ENCODE measurements at places on chromosomes 1 and 21. TPM values are rescaled to one million over a fixed set of nuclear protein-coding genes. Genes with fewer than 3 reads are reported as not detected.

Gene CFHR5
- total RNA-seq = not detected

Gene DCST1
- total RNA-seq = not detected

Gene JMJD4
- total RNA-seq = 20.4 TPM

- no peak for DNase-seq
Observed at GRCh38 chr1:198597690-198598430, 41.0 kb upstream of the PTPRC start.

DNA sequence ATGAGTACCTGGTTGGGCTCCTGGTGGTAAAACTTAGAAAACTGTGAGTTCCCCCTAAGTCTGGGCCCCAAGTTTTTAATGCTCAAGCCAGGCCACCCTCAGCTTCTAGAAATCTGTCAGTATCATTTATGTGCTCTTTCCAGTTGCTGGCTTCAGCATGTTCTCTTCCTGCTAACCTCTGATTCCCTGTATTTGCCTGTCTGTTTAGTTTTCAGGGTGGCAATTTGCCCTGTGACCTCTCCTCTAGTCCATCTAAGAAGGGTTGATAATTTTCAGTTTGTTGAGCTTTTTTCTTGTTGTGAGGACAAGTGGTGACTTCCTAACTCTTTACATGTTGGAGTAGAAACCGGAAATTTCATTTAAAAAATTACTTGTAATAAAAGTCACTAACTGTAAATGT, 16.0 kb upstream of the S100A10 start:
- no peak for DNase-seq

- no peak for DNase-seq
Observed at GRCh38 chr1:59409549-59409948, 112.7 kb downstream of the FGGY start.

GRCh38 chr21:15192243-15192642, 127.4 kb upstream of the NRIP1 start:
- DNase-seq = no peak

Gene FMOD
- not detected for total RNA-seq

GRCh38 chr21:16742131-16742641, 770.7 kb upstream of the CXADR start:
- DNase-seq = no peak

Gene CSF3R
- total RNA-seq = 0.17 TPM

GRCh38 chr1:39214998-39215873, 10.7 kb downstream of the MACF1 start:
- peak; percentile 48 for DNase-seq

GRCh38 chr1:19462781-19463503, 22.4 kb downstream of the CAPZB start:
- peak; percentile 68 for DNase-seq

DNA sequence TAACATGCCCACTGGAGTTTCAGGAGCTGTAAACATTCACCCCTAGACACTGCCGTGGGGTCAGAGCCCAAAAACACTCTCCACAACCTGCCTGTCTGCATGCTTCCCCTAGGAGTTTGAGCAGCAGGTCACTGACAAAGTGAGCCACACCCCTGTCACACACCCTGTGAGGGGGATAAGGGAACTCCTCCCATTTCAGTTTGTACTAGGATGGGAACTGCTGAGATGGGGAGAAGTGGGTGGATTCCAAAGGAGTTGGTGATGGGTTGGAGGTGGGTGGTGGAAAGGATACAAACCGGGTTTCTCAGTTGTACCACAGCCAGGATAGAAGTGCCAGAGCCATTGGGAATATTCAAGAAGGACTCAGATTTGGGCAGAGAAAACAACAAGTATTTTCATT, 140.2 kb downstream of the MIS18A start:
- DNase-seq = no peak

DNA sequence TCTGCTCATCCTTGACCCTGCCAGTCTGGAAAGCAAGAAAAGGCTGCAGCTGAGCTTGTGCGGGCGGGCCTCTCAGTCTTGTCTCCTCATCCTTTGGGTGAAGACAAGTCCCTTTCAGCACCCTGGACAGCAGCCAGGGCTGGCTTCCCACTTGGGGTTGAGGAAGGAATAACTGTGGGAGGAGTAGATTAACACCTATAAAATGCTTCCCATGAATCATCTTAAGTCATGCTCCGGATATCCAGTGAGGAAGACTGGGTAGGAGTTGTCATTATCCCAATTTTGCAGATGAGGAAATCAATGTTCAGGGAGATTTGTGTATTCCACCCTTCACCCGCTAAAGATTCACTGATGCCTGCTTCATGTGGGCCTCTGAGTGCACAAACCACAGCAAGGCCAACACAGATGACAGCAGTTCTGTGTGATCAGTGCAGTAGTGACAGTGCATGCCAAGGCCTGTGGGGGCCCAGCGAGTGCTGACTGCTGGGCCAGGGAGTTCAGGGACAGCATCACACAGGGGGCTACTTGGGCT, 20.1 kb upstream of the COL16A1 start:
- DNase-seq = peak; percentile 71

DNA sequence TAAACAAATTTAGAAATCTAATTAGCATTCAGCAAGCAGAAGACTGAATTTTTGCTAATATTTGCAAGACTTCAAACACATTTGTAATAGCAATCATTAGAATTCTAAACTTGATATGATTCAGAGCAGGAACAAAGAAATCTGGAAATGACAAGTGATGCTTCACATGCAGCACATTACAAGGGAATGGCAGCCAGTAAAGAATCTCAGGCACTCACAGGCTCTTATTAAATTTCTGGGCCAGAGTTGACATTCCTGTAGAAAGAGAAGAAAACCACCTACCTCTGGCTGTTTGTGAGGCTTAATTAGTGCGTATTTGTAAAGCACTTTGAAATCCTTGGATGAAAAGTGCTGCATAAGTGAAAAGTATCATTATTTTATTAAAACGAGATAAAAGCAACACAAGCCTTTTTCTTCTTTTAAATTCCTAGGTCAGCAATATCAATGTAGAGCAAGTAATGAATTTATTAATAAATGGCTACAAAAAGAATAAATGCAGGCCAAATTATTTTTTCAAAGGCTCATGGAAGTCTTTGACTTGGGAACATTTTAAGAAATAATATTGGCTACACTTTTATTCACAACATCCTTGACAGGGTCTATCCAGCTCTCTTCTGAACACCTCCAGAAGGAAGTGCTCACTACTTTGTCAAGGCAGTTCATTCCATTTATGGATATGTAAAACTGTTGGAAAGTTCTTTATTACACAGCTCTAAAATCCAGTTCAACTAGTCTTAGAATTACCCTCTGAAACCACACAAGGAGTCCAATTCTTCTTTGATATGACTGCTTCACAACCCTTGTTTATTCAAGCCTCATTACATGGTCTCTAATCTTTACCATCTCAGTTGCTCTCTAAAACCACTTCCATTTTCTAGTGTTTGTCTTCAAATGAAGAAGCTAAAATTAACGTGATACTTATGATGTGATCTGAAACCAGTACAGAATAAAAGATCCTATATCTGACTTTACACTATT, 32.1 kb upstream of the SCYL3 start:
- no peak for DNase-seq

DNA sequence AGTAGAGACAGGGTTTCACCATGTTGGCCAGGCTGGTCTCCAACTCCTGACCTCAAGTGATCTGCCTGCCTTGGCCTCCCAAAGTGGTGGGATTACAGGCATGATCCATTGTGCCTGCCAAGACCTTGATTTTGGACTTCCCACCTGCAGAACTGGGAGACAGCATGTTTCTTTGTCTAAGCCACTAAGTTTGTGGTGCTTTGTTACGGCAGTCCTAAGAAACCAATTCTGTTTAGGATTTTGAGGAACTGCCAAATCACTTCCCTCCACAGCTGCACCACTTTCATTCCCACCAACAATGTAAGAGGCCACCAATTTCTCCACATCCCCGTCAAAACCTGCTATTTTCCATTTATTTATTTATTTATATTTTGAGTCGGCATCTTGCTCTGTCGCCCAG, 46.1 kb downstream of the CHAF1B start:
- DNase-seq = no peak

Gene CSRP1
- 61.2 TPM for total RNA-seq

GRCh38 chr1:113073479-113073950, 517 bp downstream of the LRIG2 start:
- DNase-seq = no peak

GRCh38 chr1:231727171-231727570, 100.6 kb downstream of the DISC1 start:
- no peak for DNase-seq

GRCh38 chr1:9798236-9799130, 25.3 kb downstream of the CLSTN1 start:
- DNase-seq = no peak

Gene SLC6A9
- 3.0 TPM for total RNA-seq

Gene FALEC
- total RNA-seq = 0.58 TPM

Gene TTC3
- total RNA-seq = 75.4 TPM

DNA sequence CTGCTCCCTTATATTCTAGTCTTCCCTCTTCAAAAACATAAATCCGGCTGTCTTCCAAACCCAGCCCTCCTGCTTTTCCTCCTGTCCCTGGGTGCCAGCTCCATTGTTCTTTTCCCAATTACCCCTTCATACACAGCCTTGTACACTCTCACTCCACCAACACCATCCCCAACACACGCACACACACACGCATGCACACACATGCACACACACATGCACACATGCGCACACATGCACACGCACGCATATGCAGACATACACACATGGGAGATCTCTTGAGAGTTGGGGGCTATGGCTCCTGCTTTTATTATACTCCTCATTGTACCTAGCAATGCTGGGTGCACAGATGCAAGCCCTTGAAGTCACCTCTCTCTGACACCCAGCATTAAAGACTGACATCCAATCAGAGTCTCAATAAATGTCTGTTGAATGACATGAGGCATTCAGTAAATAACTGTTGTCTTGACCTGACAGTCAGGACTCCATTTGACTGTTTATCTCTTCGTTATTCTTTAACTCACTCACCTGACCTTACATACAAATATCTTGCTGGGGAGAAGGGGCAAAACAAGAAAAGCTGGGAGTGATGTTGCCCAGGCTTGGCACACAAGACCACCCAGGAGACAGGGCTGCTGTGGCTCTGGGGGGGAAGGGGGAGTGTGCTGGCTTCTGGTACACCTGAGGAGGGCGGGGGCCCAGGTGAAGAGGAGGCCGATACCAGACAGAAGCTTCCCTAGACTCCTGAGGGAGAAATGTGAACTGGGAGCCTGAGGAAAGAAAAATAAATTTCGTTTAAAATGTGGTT, 16.0 kb downstream of the ABCA4 start:
- DNase-seq = no peak

- DNase-seq = no peak
Observed at GRCh38 chr1:184929711-184930202, 44.6 kb downstream of the NIBAN1 start.

DNA sequence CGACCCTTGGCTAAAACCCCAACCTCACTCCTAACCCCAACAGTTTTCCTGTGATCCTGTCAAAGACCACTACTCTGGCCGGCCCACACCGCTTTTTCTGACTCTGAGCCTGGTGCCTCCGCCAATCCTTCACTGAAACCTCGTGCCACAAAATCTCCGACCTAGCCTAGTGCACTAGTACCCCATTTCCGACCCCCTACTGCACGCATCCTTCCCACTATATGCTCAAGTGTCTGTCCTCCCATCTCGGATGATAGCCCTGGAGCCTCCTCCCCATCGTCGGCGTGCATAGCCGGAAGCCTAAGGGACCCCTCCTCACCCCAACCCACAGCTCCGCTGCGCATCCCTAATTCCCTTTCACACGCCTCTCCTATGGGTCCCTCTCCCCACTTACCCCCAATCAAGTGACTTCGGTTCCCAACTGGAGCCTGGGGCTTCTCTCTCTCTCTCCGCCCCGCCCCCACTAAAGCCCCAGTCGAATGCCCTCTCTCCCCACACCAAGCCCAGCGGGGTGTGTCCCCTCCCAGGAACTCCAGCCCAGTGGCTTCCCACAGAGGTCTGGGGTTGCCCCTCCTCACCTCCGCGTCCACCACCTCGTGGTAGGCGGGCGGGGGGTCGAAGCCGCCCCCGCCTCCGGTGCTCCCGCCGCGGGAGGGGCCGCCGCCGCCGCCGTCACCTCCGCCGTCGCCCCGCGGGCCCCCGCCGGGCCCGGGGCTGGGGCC, 791 bp downstream of the USP24 start:
- peak; percentile 61 for DNase-seq

DNA sequence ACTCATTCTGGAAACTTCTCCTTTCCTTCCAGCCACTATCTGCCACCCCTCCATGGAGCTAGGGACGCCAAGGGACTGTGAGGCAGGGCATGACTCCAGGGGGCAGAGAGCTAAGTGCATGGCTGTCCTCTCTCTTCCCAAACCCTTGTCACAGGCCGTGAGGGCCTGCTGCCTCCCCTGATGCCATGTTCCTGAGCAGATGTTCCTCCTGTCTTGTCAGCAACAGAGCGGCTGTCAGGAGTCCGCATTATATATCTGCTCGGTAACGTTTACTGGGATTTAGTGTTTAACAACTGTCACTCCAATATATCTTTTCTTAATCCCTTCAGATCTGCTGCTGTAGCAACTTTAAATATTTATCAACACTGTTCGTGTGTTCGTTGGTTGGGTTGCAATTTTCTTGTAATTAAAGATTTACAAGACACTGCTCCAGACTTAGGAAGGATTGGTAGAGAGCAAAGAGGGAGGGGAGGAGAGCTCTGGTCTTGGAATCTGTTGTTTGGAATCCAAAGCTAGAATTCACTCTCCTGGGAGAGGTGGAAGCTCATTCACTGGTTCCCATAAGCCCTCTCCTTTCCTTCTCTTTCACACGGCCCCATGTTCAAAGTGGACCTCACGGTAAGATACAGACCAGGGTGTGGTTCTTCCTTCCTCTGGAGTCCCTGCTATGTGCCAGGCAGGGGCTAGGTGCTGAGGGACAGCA, 76.2 kb downstream of the MDM4 start:
- DNase-seq = no peak

Gene WNT2B
- total RNA-seq = 0.34 TPM

GRCh38 chr1:33454646-33455282, 17.7 kb upstream of the ZSCAN20 start:
- no peak for DNase-seq

DNA sequence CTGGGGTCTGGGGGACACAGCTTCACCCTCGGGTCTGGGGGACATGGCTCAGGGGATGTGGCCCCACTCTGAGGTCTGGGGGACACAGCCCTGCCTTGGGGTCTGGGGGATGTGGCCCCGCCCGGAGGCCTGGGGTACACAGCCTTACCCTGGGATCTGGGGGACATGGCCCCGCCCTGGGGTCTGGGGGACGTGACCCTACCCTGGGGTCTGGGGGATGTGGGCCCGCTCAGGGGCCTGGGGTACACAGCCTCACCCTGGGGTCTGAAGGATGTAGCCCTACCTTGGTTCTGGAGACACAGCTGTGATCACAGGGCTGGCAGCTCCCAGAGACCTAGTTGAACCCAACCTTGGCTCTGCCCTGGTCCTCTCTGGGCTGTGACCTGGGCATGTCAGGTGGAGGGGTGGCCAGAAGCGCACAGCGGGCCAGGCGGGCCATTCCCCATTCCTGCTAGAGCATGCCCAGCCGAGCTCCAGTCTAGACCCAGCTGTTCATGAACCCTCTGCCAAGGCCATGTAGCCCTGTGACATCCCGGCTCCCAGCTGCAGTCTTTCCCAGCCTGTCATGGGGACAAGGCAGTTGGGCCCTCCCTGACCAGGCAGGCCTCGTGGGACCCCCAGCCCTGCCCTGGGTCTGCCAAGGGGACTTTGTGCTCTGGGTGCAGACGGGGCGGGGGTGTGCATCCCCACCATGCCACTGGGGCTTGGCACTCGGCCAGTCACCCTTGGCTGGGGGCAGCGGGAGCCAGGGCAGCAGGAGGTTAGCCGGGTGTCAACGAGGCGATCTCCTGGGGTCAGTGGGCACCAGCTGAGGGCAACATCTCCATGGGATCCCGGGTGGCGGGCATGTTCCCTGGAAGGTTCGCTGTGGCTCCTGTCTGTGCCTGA, 43.9 kb downstream of the WNT9A start:
- DNase-seq = no peak

Gene GPR52
- total RNA-seq = 3.5 TPM

Gene RAB42
- 0.79 TPM for total RNA-seq
